Central memory CD4-positive, alpha-beta T cell (primary cell): ENCODE measurements at places on chromosomes 7 and 10.

DNA sequence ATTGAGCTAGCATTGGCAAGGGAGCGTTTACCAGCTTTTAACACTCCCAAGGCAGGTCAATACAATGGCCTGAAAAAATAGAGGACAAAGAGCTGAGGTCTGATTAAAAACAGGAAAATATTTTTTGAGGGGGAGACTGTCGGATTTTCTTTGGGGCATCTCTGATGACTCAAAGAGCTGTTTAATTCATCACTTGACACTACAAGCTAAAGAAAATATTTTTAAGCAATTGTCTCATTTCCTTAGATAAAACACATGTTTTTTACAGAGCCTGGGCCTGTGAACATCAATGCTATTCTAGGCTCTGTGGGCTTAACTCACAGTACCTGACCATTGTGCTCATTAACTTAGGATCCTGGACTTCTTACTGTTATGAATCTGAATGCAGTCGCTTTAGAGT lies 100.8 kb downstream of the NRP1 start:
- no peak for DNase-seq

- DNase-seq, result no peak
These were observed 1.7 kb downstream of the SDK1 start for GRCh38 chr7:3302681-3303320.

DNA sequence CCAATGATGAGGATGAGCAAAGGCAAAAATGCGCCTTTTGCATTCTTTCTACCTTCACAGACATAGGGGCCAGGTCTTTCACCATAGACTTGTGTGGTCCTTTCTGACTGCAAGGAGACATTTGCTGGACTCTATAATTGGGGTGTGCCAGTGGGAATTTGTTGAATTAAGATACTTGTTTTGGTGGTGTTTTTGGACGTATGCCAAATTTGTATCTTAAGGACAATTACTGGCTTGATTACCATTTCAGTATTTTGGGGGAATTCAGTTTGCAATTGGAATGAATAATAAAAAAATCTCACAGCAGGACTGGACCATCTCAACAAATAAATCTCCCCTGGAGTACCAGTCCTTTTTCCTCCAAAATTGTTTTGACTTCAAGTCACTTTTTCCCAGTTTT lies 47.9 kb downstream of the SND1 start:
- no peak for DNase-seq

DNA sequence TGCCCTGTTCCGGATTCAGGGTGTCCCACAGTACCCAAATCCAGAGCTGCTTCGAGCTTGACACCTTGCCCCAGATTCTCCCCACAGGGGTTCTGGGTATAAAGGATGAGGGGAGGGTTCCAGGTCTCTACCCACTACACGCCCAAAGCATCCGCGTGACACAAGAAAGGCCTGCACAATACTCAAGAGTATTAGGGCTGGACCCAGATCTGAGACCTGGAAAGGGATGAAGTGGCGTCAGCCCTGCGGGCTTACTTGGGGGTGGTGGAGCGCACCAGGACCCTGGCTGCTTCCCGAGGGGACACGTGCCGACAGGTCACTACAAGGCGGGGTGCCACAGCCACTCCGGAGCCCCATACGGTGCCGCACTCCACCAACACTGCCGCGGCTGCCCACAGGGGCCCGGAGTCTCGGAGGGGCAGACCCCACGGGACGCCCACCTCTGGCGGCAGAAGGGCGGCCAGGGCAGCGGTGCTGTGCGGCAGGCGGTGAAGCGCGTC lies 1.3 kb downstream of the TYSND1 start:
- peak; percentile 6 for DNase-seq

GRCh38 chr7:21642422-21642821 lies 99.6 kb downstream of the DNAH11 start:
- no peak for DNase-seq

- no peak for DNase-seq
These were observed 208.3 kb downstream of the LRMDA start for GRCh38 chr10:75639736-75640135.

GRCh38 chr10:32253821-32254220 lies 93.1 kb downstream of the EPC1 start:
- DNase-seq, result no peak

GRCh38 chr7:107597953-107598352 lies 17.9 kb downstream of the BCAP29 start:
- no peak for DNase-seq

DNA sequence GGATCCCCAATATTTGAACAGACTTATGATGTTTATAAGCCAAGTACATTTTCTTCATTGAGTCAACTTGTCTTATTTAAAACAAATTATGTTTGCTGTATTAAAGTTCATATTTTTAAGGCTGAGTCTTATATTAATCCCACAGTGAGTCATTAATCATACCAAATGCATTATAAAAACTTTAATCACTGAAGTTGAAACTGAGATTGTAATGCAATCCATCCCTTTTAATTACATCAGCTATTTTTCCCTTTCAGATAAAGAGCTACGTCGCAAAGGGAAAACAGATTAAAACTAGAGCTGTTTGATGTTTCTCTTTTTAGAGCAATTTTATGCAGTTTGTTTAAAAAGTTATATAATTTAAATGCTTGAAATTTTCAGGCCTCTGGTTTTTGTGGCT lies 183.0 kb downstream of the ARID5B start:
- DNase-seq, result no peak

GRCh38 chr7:12389089-12389700 lies 14.5 kb downstream of the VWDE start:
- DNase-seq, result peak; percentile 28

- DNase-seq, result no peak
These were observed 2.4 kb downstream of the HHEX start for GRCh38 chr10:92692080-92692671.

DNA sequence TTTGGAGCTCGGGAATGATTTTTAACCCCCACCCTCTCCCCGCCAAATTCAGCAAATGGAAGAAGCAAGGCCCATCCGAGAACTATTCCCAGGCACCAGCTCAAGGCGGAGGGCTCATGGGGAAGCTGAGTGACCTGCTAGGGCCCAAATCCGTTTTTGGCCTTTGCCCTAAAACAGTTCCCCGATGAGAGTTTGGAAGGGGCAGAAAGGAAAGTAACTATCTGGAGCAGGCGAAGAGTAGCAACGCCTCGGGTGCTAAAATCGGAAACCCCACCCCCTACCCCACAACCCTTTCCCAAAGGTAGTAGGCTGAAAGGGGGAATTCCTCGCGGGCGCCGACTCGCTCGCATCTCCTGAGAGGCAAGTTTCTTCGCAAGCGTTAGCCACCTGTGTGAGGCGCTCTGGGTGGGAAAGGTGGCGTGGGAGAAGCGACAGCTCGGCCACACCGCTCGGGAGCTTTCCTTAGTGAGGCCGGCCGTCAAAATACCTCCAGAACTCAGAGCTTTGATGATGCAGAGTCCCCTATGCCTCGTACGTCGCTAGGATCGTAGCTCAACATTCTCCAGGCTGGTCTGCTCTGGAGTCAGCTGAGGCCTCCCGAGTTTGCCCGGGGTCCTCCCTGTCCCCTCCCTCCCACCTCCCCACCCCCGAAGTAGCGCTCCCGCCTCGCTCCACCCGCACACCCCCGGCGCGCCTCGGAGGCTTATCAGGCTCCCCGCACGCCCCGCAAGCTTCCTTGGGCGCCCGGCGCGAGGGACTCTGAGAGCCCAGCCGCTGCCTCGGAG lies 642 bp upstream of the PRKG1 start:
- no peak for DNase-seq

GRCh38 chr10:86365346-86366032 lies 1.1 kb downstream of the GRID1 start:
- DNase-seq, result no peak

DNA sequence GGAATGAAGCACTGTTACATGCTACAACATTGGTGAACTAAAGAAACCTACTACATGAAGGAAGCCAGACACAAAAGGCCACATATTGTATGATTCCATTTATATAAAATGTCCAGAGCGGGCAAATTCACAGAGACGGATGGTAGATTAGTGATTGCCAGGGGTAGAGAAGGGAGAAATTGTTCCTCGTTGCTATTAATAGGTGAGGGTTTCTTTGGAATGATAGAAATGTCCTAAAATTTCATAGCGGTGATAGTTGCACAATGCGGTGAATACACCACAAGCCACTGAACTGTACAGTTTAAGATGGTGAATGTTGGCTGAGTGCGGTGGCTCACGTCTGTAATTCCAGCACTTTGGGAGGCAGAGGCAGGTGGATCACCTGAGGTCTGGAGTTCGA lies 29.0 kb downstream of the DENND2A start:
- no peak for DNase-seq

- DNase-seq, result no peak
These were observed 1.2 kb downstream of the GRK5 start for GRCh38 chr10:119208553-119208940.

- DNase-seq, result no peak
These were observed 52.3 kb downstream of the NEURL1 start for GRCh38 chr10:103545771-103546281.

GRCh38 chr10:46291817-46292572 lies 5.2 kb downstream of the ANTXRL start:
- DNase-seq, result no peak
